SW 1271 (cell line): ENCODE measurements at places on chromosomes 12 and 14.

GRCh38 chr12:85626001-85626783 lies 210.0 kb downstream of the RASSF9 start:
- DNase-seq: peak; percentile 80

GRCh38 chr12:118711185-118711584 lies 270.2 kb upstream of the SRRM4 start:
- DNase-seq: no peak

- DNase-seq: no peak
Observed at GRCh38 chr14:55332654-55333570, 61.7 kb downstream of the FBXO34 start.

GRCh38 chr12:5988659-5989116 lies 43.6 kb upstream of the ANO2 start:
- peak; percentile 12 for DNase-seq

- DNase-seq: no peak
Observed at GRCh38 chr12:25424211-25424731, 128.8 kb downstream of the LMNTD1 start.

GRCh38 chr12:122887819-122888212 lies 8.1 kb downstream of the VPS37B start:
- no peak for DNase-seq

DNA sequence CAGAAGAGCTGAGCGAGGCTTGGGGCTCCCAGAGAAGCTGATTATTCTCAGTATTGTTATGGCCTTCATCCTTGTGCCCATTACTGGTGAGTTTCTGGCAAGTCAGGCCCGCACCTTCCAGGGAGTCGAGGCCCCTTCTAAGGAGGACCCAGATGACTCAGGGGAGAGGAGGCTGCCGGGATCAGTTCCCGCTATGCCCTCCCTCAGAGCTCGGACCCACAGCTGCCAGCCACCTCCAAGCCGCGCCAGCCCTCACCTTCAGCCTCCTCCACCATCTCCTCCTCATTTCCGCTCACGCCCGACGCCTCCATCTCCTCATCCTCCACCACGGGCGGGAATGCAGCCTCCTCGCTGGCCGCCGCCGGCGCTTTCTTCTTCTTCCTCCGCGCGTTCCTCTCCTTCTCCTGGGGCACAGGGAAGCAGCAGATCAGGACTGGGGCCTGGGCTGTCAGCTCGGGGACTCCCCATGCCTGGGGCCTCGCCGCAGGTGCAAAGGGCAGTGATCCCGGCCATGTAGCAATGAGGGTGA lies 83.2 kb downstream of the RFLNA start:
- DNase-seq: no peak

- DNase-seq: no peak
Observed at GRCh38 chr12:131716282-131716681, 5.4 kb downstream of the SFSWAP start.

- no peak for DNase-seq
Observed at GRCh38 chr14:40222996-40223395, 790.8 kb upstream of the FBXO33 start.

DNA sequence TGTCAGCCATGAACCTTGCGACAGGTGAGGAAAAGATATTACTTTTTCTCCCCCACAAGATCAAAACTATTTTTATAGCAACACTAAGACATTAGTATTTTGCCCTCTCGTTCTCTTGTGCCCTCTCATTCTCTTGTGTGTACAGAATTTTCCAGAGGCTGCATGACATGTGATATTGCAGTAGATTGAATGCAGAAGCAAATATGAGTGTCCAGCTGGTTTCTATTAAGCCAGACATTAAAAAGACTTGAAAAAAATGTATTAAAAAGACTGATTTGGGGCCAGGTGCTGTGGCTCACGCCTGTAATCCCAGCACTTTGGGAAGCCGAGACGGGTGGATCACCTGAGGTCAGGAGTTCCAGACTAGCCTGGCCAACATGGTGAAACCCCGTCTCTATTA lies 63.7 kb upstream of the ZFP36L1 start:
- no peak for DNase-seq
